Esophagus mucosa (tissue), 1 donor: ENCODE measurements at places on chromosomes 6 and 20.

GRCh38 chr6:104995989-104996617 is 39.2 kb downstream of the LIN28B start:
- ATAC-seq: no peak

DNA sequence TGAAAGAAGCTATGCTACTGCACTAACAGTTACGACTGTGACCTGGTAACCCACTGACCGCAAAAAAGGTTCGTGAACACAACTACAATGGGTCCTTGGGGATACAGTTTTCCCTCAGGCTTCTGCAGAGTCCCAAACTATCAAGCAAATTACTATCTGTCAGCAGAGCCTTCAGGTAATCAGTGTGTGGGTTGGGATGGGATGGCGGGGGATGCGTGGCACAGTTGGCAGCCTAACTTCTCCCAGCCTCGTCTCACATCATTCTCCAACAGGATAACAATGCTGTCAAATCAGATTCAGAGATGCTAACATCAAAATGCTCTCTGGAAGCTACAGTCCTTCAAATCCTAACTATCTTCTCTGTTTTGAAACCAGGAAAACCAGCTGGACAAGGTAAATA is 102.3 kb downstream of the EPM2A start:
- ATAC-seq: no peak

DNA sequence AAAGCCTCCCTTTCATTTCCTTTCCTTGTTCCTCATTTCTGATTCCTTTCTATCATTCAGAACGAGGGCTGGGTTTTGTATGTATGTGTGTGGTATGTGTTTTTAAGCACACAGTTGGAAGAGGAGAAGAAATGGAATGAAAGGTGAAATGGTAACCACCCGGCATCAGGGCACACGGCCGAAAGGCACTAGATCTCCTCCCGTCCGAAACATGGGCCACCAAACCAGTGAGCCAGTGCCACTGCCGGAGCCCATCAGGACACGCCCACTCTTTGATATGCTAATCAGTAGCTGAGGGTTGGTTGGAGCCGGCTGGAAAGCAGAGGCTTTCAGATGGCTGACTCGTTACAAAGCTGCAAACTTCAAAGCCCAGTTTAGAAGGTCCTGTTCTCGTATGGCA is 228.6 kb upstream of the JARID2 start:
- no peak for ATAC-seq

- ATAC-seq: no peak
Observed at GRCh38 chr6:51166914-51167313, 348.2 kb downstream of the TFAP2B start.

- ATAC-seq: no peak
Observed at GRCh38 chr6:29875257-29875656, 47.6 kb downstream of the HLA-G start.

GRCh38 chr6:150877928-150878327 is 12.4 kb downstream of the MTHFD1L start:
- no peak for ATAC-seq

GRCh38 chr6:160347259-160348222 is 637 bp upstream of the SLC22A3 start:
- peak; percentile 59 for ATAC-seq

- no peak for ATAC-seq
Observed at GRCh38 chr6:90695316-90695715, 108.4 kb upstream of the MAP3K7 start.

- ATAC-seq: no peak
Observed at GRCh38 chr6:40399888-40400457, 187.2 kb downstream of the LRFN2 start.

- ATAC-seq: peak; percentile 81
Observed at GRCh38 chr6:148446681-148447080, 104.0 kb downstream of the SASH1 start.

- no peak for ATAC-seq
Observed at GRCh38 chr6:146975093-146975492, 229.1 kb upstream of the STXBP5 start.

GRCh38 chr20:32521780-32522525 is 63.2 kb downstream of the NOL4L start:
- ATAC-seq: peak; percentile 81

GRCh38 chr6:148263961-148264360 is 78.7 kb upstream of the SASH1 start:
- ATAC-seq: no peak

DNA sequence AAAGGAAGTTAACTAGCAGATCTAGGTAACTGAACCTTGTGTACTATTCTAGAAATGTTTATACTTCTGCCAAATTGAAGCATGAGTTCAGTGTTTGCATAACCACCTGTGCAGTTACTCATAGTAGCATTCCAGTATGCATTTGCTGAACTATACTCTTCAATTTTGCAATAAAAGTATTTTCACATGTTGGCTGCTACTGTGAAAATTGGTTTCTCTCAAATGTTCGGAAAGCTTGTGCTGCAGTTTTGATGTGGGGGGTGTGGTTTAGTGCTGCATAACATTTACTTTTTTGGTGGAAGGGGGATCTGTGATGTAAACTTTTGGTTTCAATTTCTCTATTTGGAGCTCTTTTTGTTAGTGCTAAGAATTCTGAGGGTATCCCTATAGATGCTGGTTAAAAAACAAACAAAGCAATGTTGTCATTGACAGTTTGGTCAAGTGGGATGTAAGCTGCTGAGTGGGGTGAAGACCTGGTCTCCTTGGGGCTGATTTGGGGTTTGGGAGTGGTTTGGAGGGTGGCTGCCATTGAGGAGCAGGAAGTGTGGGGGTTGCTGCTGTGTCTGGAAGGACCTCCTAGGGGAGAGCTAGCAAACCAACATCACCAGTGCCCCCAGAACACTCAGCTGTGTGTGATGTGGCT is 87.8 kb downstream of the CARMIL1 start:
- ATAC-seq: no peak

- ATAC-seq: no peak
Observed at GRCh38 chr6:35969646-35970045, 48.7 kb upstream of the SRPK1 start.

DNA sequence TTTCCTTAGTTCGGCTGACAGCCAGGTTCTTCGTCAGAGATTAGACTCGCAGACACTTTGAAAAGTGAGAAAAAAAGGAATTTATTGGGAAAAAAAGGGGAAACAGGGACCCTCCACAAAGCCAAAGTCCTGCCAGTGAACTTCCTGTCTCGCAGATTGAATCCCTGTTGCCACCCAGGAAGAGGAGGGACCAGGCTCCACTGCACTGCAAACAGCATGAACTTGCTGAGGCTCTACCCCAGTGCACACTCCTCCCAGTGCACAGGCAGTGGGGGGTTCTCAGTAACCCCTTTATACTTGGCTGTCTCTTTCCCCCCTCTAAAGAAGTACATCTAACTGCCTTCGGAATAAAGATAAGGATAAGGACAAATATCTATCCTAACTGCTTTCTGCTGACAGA is 959.0 kb downstream of the GRIK2 start:
- no peak for ATAC-seq

- no peak for ATAC-seq
Observed at GRCh38 chr20:58201616-58202015, 26.8 kb downstream of the ANKRD60 start.

DNA sequence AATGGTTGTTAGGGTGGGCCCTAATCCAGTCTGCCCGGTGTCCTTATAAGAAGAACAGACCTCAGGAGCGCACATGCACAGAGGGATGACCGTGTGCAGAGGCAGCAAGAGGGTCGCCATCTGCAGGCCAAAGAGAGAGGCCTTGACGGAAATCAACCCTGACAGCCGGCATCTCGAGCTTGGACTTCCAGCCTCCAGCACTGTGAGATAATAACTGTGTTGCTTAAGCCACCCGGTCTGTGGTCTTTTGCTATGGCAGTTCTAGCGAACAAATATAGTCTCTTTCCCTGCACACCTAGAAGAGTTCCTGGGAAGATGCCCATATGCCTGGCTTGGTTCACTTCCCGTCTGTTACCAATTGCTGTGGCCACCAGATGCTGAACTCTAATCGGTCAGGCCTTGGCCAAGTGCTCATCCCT is 35.3 kb upstream of the PTGIS start:
- ATAC-seq: no peak

- ATAC-seq: no peak
Observed at GRCh38 chr6:68880050-68880813, 245.2 kb downstream of the ADGRB3 start.

GRCh38 chr20:50545126-50545525 is 34.9 kb downstream of the PTPN1 start:
- ATAC-seq: no peak

GRCh38 chr20:6767536-6768227 is at the start of gene BMP2:
TSS of gene BMP2 (plus strand) at chr20:6767686. CDS start at chr20:6770127, 2,441 bp downstream.
- ATAC-seq: peak; percentile 67

GRCh38 chr6:63525186-63525878 is 46.9 kb upstream of the LOC128125822 start:
- no peak for ATAC-seq

DNA sequence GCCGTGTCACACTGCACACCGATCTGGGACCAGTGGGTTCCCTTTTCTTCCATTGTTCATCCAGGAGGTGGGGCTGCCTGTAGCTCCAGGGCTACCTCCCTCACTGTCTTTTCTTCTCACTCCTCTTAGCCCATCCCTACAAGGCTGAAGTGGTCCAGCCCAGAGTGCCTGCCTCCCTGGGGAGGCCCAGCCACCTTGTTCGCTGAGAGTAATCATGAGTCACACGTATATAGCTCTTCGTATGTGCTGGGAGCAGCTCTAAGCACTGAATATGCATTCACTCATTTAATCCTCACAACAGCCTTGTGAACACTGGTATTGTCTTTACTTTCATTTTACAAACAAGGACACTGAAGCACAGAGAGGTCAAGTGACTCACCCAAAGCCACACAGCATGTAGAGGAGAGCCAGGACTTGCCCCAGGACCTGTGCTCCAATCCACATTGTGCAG is 14.7 kb upstream of the CCDC167 start:
- ATAC-seq: peak; percentile 83

- no peak for ATAC-seq
Observed at GRCh38 chr20:57231161-57231560, 35.3 kb downstream of the BMP7 start.

- ATAC-seq: no peak
Observed at GRCh38 chr6:582370-582769, 74.5 kb downstream of the HUS1B start.

DNA sequence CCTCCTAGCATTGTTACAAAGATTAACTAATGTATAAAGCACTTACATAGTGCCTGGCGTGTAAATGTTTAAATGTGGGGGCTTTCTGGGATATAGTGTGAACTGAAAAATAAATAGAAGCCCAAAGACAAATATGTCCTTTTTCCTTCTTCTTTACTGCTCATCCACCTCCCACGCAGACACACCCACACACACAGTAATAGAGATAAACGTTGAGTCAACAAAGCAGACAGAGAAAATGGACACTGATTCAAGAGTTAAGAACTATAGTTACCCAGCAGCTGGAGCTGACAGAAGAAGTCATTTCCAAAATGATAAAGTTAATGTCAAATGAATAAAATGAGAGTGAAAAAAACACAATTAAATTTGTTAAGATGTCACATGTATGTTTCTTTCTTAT is 68.3 kb downstream of the FHL5 start:
- no peak for ATAC-seq

- ATAC-seq: no peak
Observed at GRCh38 chr20:54510541-54511129, 35.2 kb downstream of the DOK5 start.

DNA sequence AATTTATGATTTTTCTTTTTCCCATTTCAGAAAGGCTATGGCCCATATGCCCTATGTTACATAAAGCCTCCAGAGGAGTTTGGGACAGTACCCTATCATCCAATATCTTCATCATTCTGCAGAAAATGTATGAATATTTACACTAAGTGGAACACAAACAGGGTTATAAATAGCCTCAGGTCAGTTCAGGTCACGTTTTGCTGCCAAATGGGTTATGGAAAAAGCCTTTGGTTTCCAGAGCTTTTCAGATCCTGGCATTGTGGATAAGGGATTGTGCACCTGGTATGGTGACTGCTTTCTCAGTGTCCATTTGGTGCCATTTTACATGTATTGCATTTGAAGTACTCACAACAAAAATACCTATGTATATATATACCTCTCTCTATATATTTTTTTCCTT is 29.4 kb downstream of the UTRN start:
- no peak for ATAC-seq

DNA sequence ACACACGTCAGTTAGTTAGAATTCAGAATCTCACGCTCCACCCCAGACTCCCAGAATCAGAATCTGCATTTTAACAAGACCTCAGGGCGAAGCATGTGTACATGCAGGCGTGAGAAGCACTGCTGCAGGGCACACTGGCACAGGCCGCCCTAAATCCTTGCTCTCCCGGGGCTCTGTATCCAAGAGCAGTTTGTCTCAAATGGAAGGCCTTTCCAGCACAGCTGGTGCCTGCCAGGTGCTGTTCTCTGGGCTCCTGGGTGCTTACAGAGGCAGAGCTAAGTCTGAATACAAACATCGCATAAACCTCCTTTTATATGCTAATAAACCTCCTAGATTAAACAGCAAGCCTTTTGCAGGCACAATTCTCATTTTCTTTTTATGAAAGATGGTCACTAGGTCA is 119.1 kb upstream of the CD93 start:
- ATAC-seq: no peak

DNA sequence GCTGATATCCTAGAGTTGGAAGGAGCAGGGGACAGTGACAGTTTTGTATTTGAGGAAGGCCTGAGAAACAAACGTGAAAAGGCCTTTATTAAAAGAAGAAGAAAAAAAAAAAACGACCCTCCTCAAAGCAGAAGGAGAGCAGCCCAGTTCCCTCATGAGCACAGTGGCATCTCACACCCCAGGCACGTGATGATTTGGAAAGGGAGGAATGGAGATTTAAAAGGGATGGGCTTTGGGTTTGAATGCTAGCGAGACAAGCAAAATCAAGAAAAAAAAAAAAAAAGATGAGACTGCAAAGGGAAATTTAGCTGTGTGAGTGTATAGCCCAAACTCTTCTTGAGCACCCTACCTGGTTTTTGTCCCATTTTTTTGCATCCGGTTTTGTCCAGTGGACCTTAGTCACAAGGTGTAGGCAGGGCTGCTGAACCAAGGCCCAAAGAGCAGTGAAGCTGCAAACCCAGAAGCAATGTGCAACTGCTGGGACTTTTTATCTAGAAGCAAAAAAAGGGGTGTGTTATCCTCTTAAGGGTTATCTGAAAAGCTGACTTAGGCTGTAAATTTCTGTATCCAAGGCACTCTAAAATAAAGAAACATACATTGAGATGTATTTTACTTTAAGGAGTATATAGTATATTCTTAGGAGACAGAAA is 54.5 kb upstream of the RREB1 start:
- ATAC-seq: no peak

- no peak for ATAC-seq
Observed at GRCh38 chr6:25959890-25960536, 2.6 kb upstream of the TRIM38 start.

GRCh38 chr20:48619126-48620101 is 208.4 kb downstream of the PREX1 start:
- ATAC-seq: no peak
